ENCODE measurements at places on chromosomes 5 and 9.

- no peak for DNase-seq
Observed at GRCh38 chr9:72363236-72363635, 1.8 kb downstream of the ZFAND5 start.

DNA sequence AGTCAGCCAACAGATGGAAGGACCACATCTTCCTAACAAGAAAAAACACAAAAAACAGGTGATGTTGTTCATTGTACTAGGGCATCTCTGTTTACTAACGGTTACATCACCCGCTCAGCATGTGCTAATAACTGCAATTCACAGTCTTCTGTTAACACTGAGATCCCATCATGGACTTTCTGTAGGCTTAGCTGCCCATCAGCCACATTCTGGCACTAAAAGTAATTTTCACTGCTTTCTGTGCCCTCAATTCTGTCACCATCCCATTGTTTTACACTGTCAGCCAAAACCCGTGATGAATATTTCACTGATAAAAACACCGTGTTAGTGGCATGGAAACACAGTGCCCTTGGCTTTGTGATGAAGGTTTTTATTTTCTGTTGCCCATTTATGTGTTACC lies 64.6 kb downstream of the CAST start:
- no peak for DNase-seq

DNA sequence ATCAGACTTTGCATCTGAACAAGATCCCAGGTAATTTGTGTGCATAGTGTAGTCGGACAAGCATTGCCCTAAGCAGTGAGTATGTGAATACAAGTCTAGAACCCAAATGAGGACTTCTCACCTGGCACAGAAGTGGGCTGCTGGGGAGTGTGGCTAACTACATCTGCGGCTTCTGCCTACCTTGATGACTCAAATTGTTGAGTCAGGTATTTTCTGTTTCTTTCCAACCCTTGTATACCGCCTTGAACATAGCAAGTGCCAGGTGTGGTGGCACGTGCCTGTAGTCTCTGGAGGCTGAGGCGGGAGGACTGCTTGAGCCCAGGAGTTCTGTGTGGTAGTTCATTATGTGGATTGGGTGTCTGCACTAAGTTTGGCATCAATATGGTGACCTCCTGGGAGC lies 7.9 kb upstream of the JADE2 start:
- no peak for DNase-seq

DNA sequence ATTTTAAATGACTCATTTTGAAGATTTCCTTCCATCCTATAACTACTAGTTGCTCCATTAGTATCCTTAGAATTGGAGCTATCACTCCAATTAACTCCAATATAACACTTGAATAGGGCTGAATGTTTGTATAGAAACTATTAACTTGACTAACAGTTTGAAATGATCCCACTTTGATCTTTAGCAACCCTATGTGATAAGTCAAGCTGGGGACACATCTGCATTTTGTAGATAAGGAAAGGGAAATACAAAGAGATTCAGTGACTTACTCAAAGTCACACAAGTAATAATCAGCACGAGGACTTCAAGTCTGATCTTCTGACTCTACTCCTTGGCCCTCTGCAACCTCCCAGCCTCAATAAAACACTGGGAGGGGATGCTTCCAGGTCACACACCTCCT lies 101.1 kb downstream of the TMEM215 start:
- DNase-seq = no peak

GRCh38 chr5:164998590-164998989 lies 1493.2 kb downstream of the MAT2B start:
- DNase-seq = no peak

- DNase-seq = no peak
Observed at GRCh38 chr9:137236936-137237421, 4.1 kb upstream of the TUBB4B start.

DNA sequence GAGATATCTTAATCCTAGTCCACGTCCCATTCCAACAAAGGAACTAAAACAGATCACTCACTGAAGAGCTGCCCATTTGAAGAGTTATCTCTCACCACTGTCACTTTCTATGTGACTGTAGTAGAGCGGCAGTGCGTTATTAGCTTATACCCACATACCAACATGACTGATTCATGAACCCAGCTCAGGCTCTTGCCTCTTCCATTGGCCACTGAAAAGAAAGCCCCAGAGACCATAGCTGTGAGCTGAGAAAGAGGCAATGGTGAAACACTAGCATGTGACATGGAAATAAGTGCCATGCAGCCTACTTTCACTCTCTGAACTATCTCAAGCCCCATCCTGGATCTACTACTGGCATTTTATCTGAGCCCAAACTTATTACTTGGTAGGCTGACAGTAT lies 151.7 kb upstream of the MOCS2 start:
- DNase-seq = no peak

DNA sequence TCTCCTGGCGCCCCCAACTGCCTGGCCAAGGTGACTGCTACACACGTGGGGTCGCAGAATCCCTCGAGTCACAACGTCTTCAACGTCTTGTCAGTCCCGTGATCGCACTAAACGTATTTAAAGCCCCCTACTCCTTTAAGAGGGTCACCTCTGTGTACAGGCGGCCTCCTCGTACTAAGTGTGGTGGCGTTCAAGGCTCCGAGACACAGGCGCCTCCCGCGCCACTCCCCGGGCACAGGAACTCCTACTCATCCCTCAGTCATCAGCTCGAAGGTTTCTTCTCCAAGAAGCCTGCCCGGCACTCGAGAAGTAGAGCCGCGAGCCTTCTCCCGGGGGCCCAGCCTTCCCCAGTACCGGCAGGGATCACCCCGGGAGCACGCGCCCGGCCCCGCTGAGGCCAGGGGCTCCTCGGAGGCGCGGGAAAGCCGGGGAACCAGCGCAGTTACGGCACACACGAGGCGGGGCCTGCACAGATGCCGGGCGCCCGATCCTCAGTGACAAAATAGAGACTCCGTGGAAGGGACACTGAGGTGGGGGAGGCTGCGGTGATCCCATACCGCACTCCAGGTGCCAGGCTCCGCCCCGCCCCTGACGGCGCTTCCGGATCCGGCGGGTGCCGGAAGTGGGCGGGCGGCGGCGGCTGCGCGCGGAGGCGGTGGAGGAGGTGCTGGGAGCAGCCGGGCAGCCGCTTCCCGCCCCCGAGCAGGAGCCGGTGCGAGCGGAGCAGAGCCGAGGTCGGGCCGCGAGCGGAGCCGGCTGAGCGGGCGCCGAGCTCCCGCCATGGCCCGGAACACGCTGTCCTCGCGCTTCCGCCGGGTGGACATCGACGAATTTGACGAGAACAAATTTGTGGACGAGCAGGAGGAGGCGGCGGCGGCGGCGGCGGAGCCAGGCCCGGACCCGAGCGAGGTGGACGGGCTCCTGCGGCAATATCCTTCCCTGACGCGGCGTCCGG lies 6.9 kb downstream of the ARPC5L start:
- DNase-seq = peak; percentile 43

DNA sequence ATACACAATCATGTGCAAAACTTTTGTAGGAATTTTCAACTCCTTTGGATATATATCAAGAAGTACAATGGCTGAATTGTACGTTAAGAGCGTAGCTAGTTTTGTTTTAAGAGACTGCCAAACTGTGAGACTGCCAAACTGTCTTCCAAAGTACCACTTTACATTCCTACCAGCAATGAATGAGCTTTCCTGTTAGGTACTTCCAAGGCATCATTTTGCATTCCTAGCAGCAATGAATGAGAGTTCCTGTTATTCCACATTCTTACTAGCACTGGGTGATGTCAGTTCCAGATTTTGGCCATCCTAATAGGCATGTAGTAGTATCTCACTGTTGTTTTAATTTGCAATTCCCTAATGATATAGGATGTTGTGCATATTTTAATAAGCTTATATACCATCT lies 219.3 kb downstream of the KCNN2 start:
- no peak for DNase-seq

DNA sequence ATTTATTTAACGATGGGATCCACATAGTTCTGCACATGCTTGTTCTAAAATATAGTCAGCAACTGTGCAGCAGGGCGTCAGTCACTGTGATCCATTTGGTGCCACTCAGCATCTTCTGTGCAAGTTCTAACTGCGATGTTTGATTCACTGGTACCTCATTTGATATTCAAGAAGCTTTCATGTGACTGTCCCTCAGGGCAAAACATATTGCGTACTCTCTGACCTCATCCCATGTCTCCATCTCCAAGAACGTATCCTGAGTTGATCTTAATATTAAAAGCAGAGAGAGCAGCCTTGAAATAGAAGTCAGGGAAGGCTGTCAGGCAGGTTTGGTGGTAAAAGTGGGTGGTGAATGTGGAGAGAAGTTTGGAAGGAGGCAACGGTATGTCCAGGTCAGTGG lies 116.5 kb upstream of the ATP10B start:
- DNase-seq = no peak

- peak; percentile 13 for DNase-seq
Observed at GRCh38 chr9:137057545-137057944, 3.7 kb upstream of the ENTPD2 start.

- no peak for DNase-seq
Observed at GRCh38 chr5:57501414-57502201, 19.0 kb upstream of the ACTBL2 start.

DNA sequence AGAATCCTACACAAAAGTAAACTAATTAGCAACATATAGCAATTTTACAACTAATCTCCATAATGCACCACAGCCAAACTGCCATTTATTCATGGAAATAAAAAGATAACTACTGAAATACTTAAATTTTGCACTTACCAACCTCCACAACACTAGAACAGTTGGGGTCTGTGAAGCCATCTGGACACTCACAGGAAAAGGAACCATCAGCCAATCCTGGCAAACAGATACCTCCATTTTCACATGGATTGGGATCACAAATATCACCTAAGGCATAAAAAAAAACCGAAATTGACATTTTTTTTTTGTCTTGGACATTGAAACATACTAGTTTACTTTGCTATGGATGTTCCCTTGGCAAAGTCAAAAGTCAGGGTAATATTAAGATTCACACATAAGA lies 130.7 kb downstream of the EDIL3 start:
- DNase-seq = no peak

DNA sequence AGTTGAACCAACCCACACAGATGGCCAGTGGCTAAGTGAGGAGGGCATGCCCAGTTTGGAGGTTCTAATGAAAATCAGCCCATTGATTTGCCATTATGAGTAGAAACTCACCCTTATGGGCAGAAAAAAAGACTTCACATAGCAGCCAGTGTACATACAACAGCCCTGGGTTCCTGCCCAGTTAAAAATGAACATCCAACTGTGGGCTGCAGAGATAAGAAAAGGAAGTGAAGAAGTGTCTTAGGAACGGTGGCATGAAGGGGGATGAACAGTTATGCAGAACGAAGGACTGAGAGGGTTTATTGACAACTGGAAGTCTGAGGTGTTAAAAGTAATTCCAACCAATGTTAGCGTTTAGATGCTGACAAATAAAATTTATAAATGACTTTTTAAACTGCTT lies 118.4 kb downstream of the MARCHF3 start:
- no peak for DNase-seq

- DNase-seq = no peak
Observed at GRCh38 chr5:104789366-104789765, 1226.8 kb upstream of the NUDT12 start.

- DNase-seq = peak; percentile 19
Observed at GRCh38 chr9:137176302-137177182, 4.7 kb upstream of the TMEM210 start.

GRCh38 chr9:95952471-95952870 lies 77.0 kb downstream of the ERCC6L2 start:
- no peak for DNase-seq

- no peak for DNase-seq
Observed at GRCh38 chr9:128696923-128697707, 5.2 kb upstream of the PKN3 start.

- peak; percentile 44 for DNase-seq
Observed at GRCh38 chr5:143800715-143801114, 11.2 kb upstream of the HMHB1 start.

GRCh38 chr5:69334793-69335268 lies 2.2 kb upstream of the CCDC125 start:
- DNase-seq = peak; percentile 62

GRCh38 chr9:29214690-29215253 lies 1641.5 kb upstream of the C9orf72 start:
- peak; percentile 4 for DNase-seq

- no peak for DNase-seq
Observed at GRCh38 chr9:69322256-69322655, 2.8 kb upstream of the ENTREP1 start.

GRCh38 chr5:1007681-1008450 lies 736 bp upstream of the NKD2 start:
- DNase-seq = no peak

DNA sequence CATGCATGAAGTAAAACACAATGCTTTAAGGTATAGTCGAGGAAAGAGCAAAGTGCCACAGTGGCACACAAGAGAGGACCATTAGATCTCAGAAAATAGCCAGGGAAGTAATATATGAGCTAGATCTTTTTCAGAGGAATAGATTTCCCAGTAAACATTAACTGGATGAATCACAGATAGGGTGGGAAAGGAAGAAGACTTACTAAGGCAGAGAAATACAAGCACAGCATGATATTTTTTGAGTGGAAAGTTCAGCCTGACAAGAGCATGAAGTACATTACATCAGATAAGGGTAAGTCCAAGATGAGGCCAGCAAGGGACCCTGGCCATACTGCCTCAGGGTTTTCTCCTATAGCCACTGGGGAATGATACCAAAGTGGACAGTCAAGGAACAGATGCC lies 804.6 kb upstream of the DMAC1 start:
- DNase-seq = no peak

DNA sequence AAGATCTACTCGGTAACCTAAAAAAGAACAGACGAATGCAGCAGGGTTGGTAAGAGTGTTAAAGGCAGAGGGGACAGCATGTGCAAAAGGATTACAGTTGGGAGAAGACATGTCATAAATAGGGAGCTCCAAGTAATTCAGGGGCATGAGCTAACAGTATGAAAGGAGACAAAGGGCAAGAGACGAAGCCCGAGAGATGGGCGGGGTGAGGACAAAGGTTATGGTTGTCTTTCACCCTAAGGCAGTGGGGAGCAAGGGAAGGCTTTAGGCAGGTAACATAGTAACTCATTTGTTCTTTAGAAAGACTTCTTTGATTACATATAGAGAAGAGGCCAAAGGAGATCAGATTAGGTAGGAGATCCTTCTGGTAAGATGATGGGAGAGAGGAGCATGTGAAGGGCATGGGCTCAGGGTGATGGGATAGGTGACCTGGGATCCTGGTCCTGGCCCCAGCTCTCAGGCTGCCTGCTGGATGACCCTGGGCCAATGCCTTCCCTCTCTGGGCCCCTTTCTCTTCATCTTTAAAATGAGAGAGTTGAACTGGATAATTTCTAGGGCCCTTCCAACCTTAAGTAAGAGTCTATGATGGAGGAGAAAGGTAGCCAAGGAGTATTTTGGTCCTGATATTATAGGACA lies 19.5 kb downstream of the MORN5 start:
- no peak for DNase-seq

- peak; percentile 75 for DNase-seq
Observed at GRCh38 chr9:119453980-119454379, 84.7 kb upstream of the BRINP1 start.

DNA sequence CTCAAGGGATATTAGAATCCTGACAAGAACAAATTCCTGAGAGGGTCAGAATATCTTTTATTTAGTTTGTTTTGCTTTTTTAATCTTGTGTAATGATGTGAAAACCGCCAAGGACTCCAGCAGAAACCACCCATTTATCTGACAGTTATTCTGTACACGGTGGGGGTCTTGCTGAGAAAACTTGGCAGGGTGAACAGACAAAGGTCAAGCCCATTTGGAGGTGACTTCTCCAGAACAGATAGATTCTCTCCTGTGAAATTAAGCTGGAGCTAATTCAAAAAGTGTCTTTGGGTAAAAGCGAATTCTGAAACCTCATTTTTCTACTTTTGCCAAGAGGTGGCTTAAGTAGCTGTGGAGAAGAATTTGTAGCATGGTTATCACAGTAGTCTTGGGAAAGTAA lies 484.4 kb downstream of the SPOCK1 start:
- no peak for DNase-seq

- no peak for DNase-seq
Observed at GRCh38 chr5:16135003-16135402, 44.6 kb downstream of the MARCHF11 start.

Data from NCI-H1694 treated with DMSO at 0.1 percent for 48 hours (cell line).